CD8-positive, alpha-beta memory T cell (primary cell): ENCODE measurements at places on chromosomes 6 and 20.

DNA sequence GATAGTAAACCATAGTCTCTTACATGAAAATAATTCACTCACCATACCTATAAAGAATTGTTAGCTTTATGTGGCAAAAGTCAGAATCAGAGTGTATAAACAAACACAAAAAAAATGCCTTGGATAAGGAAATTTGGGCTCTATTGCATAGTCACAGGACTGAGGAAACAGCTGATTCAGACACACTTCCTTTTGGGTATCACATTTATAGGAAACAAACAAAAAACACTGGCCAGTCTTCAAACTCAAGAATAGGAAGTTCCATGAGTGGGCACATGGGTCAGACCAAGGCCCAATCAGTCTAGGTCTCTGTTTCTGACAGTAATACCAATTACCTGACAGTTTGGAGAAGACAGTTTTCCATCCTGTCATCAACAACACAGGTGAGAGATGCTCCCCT, 8.0 kb downstream of the SLC18B1 start:
- no peak for DNase-seq

DNA sequence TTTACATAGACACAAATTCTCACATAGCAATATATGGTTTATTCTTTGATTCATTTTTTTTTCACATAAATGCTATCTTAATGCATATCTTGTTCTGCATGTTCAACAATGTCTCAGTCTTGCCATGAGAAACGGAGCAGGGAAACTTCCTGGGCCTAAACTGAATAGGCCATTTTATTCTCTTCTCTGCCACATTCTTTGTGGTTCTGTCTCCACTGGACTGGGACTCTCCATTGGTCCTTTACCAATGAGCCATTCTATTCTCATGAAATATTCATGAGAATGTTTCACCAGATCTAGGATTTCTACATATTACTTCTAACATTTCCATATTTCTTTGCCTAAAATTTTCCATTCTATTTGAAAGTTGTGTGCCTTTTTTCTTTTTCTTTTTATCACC, 42.8 kb downstream of the LAMA2 start:
- DNase-seq = no peak

DNA sequence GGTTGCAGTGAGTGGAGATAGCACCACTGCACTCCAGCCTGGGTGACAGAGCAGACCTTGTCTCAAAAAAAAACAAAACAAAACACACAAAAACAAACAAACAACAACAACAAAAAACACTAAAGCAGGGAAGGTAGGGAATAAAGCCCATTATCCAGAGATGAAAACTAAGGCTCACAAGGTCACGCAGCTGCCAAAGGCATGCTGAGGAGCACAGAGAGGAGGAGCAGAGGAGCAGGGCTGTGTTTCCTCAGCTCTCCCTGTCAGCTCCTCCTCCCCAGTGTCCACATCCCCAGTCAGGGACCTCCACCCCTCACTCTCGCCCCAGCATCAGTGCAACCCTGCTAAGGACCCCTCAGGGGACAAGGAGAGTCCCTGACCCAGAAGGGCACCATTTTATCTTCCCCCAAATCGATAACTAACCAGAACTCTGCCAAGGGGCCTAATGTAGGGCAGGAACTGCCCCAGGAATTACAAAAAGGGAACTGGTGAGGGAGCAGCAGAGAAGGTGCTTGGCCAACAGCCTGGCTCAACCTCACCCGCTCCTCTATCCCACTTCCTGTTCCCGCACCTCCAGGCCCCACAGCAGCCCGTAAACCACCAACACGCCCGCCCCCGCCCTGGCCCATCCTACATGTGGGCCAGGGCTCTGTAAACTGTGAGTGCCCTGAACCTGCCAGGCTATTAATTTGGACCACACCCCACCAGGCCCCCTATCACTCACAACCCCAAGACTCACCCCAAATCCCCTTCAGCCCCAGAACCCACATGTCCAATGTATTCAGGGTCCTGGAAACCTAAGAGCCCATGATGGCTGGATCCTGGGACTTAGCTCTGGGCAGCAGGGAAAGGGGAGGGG, 9.0 kb downstream of the TEAD3 start:
- DNase-seq = no peak

DNA sequence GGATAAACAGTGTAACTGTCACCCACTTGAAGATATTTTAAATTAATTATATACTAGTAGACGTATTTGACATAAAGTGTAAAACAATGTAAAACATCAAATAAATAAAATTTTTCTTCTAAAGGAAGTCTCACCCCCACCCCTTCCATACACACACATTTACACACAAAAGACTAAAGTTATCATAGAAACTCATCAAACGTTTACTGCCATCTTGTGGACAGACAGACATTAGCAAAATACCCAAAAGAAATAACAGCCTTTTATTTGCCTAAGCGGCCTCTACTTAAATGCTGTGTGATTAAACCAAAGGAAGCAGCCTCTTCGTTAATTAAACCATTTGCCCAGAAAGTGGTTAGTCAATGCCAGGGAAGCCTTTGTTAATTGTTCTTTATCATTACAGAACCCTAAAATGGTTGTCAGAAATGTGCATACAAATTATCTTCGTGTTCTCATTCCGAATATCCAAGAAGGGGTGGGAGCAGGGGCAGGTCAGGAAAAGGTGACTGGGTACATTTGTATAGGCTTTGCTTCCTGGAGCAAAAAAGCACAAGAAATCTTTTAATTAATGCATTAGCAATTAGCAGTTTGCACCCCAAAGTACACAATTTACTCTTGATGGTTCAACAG, 176.2 kb upstream of the SASH1 start:
- peak; percentile 15 for DNase-seq

DNA sequence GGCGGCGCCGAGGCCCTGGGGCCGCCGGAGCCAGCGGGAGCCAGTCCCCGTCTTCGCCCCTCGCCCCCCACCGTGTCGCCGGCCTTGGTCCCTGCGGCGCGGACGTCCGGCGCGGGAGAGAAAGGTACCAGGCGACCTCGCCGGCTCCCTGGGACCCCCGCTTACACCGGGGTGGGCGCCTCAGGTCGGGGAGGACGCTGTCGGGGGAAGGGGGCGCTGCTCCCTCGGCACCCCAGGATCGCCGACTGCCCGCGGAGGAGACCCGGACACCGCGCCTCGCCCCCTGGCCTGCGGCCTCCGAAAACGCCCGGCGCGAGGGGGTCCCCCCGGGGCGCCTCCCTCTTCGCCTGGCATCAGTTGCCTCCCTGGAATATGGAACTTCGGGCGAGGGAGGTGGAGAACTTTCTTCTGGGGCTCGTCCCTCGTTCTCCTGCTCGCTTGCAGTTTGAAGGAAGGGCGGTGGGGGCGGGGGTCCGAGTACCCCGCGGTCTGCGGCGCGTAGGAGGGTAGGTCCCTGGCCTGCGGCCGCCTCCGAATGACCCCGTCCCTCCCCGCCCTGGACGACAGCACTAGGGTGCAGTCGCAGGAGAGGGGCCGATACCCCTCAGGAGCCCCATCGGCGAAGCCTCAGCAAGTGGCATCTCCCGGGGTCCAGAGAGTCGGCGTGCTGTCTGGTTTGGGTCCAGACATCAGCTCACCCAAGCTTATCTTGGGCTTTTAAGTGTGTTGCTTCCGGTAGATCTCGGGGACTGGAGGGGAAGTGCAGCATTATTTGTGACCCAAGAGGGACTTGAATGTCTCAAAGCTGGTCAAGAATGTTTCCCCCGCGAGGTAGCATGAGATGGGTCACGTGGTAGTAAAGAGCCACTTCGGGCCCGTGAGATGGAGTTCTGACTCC, 549 bp downstream of the ANKRD6 start:
- peak; percentile 6 for DNase-seq

DNA sequence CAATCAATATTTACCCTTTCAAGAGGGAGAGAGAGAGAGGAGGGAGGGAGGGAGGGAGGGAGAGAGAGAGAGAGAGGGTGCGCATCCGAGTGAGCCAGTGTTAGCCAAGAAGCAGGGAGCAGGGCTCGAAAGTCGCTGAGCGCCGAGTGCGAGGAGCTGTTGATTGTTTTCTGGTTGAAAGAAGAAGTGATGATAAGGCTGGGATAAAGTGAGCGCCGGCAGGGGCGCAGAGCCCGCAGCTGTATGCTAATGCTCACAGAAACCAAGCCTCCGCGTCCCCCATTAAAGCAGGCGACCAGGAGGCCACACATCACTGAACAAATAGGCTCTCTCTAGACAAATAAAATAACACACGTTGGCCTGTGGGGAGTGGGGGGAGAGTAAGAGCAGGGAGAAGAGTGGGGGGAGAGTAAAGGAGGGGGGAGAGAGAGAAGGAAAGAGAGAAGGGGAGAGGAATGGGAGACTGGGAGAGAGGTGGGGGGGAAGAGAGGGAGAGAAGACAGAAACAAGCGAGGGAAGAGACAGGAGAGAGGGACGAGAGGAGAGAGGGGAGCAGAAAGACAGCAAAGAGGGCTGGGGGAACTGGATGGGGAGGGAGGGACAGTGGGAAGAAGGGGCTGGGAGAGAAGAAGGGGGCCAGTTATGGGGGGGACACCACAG, 5.0 kb upstream of the INSM1 start:
- no peak for DNase-seq

GRCh38 chr6:35736253-35736894, 458 bp upstream of the ARMC12 start:
- peak; percentile 79 for DNase-seq

GRCh38 chr6:73290435-73290834, 27.4 kb upstream of the KHDC1 start:
- no peak for DNase-seq

DNA sequence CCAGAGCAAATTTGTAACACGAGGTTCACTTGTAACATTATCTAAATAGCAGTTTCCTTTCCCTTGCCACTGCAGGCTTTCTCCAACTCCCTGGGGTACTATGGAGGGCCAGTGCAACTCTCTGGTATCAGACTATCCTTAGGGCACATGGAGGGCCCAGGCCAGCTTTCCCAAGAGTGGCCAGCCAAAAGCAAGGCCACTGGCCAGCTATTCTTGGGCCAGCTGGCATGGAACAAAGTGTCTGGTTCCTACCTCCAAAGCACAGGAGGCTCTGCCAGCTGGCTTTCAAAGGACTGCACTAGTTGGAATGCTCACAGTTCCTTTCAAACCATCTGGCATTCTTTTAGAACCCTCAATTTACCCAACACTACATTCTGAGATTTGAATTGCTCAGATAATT, 8.7 kb downstream of the RNF24 start:
- no peak for DNase-seq

- no peak for DNase-seq
These were observed 41.9 kb upstream of the SRSF6 start for GRCh38 chr20:43415661-43416430.

- no peak for DNase-seq
These were observed 390.1 kb upstream of the CITED2 start for GRCh38 chr6:139764498-139764986.

DNA sequence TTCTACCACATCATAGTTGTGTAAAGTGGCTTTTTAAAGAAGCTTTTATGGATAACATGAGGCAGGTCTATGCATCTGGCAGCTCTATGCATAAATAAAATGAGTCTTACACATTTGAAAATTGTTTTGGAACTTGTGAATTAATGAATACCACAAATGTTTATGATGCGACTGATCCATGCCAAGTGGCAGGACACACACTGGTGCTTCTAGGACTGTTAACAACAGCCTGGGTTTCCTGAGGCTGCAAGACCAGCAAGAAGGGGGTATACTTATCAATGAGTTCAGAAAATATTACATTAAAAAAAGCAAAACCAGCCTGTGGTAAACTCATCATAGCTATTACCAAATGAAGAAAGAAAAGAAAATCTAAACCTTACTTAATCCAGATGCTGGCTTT, 212.9 kb upstream of the PDE10A start:
- no peak for DNase-seq

GRCh38 chr20:50850721-50851286, 55.9 kb downstream of the BCAS4 start:
- no peak for DNase-seq

DNA sequence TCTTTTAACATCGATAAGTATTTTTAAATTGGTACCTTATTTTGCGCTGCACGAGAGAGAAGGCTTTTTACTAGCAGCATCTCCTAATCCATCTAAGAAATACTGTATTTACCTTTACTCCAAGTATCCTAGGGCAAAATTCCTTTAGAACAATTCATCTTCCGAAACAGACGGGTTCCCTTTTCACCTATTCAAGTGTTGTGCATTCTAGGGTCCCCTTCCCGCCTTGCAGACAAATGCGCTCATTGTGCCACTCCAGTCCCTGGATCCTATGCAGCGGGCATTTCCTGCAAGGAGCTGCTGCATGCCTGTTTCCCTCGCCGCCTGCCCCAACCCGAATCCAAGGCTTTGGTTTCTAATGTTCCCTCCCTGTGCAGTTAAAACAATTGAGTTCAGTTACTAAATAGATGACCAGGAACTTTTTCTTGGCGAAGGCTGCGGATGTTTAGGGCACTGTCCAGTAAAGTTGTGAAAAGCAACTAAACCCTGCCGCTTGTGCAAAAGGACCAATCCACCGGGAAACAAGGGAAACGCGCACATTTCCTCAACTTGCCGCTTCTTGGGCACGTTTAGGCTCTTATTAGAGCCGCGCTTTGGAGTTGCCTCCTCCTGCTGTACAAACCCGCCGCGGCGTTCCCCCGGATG, 556 bp upstream of the SCAF8 start:
- no peak for DNase-seq

DNA sequence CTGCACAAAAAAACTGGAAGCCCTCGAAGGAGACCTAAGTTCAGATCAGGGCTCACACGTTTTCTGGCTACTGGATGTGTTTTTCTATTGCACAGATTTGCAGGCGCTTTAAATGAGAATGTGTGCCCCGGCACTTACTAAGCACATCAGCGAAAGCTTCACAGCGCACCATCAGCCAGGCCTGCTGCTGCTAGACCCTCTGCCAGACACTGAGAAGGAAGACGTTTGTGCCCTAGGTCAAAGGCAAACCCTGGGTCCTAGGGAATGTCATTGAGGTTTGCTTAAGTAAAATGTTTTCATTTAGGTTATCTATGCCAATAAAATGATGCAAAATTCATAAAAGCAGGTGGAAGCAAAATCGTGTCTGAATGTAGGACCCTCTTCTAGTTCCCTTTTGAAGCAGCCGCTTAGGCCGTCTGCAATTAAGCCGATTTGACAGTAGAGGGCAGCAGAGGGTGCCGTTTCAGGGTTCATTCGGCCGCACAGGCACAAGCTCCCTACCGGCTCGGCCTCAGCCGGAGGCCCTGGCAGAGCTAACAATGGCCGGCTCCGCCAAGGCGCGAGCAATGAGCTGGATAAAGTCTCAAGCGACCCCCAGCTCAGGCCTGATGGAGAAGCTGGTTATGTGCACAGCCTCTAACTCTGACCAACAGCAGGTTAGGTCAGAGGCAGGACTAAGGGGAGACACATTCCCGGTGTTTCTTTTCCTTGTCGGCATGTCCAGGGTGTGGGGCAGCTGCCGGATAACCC, 107.2 kb upstream of the FOXA2 start:
- peak; percentile 24 for DNase-seq

- DNase-seq = no peak
These were observed 4.3 kb downstream of the KHDC1 start for GRCh38 chr6:73258721-73259120.

DNA sequence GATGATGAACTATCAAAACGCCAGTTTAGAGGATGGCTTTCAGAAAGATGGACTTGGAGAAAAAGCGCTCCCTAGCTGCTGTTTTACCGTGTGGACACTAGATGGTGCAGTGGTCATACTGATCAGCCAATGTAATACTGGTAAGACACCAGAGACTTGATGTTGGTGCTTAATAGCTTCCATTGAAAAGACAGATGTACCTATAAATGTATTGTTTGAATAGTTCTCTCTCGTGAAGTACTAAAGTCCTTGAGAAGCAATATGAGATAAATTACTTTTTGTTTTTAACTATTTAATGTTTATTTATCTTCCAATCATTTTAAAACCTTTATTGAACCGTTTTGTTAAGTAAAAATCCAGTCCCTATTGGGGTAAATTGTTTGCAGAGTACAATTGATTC, 63.9 kb upstream of the FUCA2 start:
- DNase-seq = peak; percentile 63

- no peak for DNase-seq
These were observed 12.6 kb downstream of the SERPINB6 start for GRCh38 chr6:2958776-2959175.
